ENCODE measurements at places on chromosomes 7 and 10.

DNA sequence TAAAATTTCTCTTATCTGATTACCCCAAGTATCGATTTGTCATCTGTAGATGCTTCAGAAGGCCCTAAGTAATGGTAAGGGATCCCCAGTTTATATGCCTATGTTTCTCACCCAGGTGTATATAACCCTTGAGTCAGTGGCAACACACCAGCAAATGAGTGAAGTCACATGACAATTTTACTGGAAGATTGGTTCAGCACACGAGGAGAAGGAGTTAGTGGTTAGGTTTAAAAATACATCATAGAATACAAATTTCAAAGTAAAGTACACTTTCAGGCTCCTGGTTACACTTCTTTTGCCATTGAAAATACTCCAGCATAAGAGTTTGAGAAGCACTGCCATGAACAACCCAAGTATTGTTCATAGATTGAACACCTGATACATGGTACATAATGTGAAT, 29.7 kb upstream of the CAPZA2 start:
- DNase-seq, result no peak

- DNase-seq, result no peak
Measured at GRCh38 chr7:93015101-93015778, 102.5 kb downstream of the SAMD9 start.

DNA sequence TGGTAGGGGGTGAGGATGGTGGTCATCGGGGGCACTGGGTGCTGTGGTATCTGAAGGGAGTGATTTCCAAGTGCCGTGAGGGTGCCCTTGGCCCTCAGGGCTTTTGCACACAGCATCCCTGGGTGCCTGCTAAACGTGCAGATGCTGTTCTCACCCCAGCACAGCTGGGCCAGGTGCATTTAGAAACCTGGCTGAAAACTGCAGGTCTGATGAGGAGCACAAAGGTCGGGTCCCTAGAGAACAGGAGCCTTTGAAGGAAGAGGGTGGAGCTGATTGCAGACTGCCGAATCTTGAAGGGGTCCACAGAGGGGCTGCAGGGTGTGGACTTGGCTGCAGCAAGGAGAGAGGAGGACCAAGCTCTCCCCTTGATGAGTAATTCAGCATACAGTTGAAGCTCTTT, 32.0 kb downstream of the ZMIZ1 start:
- no peak for DNase-seq

- DNase-seq, result peak; percentile 38
Measured at GRCh38 chr10:73647211-73647874, 6.1 kb upstream of the MYOZ1 start.

DNA sequence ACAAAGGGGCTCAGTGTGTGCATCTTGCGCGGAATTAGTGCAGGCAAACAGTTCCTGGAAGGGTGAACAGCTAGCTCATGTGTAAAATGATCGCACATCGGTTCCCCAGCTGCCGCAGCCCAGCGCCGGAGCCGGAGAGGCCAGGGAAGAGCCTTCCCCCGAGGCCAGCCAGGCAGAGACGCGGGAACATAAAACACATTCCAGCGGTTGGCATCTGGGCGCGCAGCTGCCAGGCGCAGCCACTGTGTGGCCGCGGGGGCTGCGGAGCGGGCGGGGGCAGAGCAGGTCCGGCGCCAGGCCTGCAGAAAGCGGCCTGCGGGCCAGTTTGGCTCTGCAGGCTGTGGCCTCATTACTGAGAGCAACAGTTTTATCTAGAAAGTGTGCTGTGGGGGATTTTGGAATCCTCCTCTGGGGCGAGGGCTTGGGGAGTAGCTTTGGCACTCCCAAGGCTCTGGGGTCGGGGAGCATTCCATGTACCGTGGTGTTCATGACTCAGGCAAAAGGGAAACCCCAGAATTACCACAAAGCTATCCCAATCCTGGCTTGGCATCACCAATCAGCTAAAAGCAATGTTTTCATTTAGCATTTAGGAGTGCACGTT, 74.3 kb downstream of the SAMD9 start:
- DNase-seq, result no peak

DNA sequence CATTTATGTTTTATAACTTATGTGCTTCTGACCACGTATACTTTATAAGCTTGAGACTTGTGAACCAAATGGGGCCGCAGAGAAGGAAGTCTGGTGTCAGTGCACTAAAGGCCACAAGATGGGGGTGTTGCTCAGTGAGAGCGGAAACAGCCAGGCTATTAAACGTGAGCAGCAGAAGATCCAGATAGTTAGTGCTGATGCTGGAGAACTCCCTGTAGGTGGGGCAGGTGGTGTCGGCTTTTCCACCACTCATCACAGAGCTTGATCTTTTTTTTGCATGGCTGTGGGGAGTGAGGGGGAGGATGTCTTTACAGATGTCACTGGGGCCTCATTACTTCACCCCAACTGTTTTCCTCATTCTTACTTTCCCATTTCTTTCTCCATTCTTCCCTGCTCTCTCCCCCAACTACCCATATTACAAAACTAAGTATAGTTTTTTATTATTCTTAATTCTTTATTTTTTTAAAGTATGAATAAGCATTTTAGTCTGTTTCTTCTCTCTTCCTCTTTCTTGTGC, 34.7 kb downstream of the ACADSB start:
- DNase-seq, result peak; percentile 23

DNA sequence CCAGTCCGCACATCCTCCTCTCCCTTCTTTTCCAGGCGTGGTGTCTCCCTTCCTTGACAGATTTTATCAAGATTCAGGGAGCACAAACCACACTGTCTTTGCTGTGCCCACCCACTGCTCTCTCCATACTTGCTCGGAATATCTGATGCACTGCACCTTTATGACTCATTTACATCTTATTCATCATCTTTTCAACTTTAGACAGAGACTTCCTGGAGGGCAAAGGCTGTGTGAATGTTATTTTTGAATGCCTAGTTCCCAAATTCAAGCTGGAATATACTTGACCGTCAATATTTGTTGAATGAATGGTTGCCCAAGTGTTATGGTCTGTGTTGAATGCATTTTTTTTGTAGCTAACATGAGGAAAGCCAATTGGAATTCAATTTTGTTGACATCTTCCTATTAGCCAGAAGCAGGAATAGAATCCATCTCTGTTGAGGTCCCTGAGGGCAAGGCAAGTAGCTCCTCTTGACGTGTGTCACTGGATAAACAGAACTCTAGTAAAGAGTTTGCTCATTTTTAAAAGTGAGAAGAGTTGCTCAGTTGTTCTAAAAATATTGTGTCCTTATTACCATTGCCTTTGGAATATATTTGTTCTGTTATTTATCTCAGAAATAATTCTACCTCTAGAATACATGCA, 95.0 kb downstream of the KLF6 start:
- DNase-seq, result no peak

DNA sequence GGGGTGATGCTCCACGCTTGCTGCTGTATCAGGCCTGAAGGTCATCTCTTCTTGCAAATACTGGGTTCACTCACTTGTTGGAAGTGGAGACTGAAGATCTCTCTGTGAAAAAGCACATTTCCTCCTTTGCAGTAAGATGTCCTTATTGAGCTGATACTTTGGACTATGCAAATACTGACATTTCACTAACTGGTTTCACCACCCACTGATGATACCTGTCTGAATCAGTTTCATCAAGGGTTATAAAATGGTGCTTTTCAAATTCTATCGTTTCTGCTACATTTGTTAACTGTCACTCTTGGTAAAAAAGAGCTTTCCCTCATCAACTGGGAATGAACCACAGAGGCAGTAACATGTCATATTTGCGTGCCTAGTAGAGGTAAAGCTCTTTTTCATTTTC, 35.5 kb downstream of the RAB19 start:
- no peak for DNase-seq

DNA sequence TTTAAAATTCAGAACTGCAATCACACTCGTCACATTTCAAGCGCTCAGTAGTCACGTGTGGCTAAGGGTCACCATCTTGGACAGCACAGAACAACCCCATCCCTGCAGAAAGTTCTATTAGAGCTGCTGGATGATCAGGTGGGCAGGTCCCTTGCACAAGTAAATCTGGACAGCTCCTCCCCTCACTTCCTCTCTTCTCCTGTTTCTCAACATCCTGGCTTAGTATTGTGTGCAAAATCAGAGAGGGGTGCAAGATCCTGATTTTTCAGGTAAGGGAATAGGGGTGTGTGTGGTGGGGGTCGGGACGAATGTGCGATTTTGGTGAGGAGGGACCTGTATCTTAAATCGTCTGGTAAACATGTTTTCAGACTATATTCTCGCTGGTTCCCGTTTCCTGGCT, at the start of gene GIMAP4:
TSS of gene GIMAP4 (plus strand) at position 222 of the 400 bp plus-strand sequence. CDS start 2,512 bp downstream, outside the sequence.
- peak; percentile 55 for DNase-seq

- no peak for DNase-seq
Measured at GRCh38 chr7:105996860-105997737, 34.0 kb downstream of the CDHR3 start.

DNA sequence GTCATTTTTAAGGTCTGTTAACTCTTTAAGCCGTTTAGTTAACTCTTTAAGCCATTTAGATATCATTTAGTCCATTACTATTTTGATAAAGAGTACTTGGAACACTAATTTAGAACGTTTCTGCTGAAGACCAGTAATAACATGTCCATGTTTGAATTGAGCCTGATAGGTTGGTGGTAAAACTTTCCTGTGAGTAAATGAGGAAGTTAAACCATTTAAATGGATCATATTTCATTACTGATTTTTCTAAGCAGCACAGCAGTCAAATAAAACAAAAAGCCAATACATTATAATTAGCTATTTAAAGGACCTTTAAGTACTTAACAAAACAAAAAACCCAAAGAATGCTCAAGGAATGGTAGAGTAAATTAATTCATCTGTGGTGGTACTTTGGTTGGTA, 29.4 kb downstream of the PHTF2 start:
- no peak for DNase-seq

DNA sequence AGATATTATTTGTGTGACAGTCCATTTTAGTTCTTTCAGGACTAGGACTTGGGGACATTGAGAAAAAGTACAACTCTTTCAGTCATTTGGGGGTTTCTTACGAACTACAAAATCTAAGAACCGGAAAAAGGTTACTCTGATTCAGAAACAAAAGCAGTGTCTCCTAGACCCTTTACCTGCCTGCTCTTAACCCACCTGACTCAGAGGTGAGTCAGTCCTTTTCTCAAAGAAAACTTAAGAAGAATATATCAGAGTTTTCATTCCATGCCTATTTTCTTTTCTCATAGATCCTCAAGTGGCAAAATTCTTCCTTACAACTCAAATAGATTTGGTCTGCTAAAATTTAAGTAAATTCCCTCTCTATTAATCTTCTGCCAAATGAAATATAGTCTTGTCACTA, 114.9 kb upstream of the PTN start:
- DNase-seq, result no peak

DNA sequence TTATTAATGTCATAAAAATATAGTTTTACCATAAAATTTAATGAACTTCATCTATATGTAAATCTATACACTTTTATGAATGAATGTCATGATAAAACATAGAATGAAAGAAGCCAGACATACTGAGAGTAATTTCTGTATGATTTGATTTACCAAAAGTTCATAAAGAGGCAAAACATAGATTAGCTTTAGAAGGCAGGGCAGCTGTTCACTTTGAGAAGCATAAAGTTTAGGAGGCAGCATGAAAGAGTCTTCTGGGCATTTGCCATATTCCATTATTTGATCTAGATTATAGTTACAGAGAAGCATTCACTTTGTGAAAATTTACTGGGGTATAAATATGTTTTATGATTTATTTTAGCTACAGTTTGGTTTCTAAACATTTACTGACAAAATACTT, 487.2 kb downstream of the ANKRD7 start:
- DNase-seq, result no peak

DNA sequence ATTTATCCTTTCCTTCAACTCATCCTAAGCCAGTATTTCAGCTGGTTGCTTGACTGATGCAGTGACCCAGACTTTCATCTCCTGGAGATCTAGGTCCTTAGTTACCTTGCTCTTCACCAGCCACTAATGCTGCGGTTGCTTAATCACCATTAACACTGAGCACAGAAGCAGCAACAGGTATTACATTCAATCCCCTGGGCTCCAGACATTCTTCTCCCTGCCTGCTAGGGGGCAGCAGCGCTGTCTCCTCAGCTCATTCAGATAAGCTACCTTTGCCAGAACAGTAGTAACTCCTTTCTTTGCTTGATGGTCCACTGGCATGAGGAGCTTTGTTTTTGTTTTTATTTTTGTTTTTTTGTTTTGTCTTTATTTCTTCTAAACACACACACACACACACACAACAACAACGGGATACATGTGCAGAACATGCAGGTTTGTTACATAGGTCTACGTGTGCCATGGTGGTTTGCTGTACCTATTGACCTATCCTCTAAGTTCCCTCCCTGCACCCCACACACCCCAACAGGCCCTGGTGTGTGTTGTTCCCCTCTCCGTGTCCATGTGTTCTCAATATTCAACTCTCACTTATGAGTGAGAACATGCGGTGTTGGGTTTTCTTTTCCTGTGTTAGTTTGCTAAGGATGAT, 1043.2 kb upstream of the C7orf33 start:
- peak; percentile 9 for DNase-seq

DNA sequence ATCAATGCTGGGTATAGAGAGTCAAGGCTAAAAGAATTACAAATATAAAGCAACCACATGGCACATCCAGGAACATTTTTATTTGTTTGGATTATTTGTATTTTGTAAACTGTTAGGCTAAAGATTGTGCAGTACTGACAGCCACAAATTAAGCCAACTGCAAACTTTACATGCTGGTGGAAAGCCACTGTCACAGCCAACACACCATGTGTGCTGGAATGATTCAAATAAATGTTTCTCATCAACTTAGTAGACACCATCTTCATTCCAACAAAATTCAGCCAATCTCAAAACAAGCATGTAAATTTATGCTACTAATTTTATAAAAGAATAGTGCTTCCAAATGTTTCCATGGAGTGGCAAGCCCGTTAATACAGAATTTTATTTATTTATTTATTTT, 211.8 kb downstream of the ELMO1 start:
- DNase-seq, result no peak

- DNase-seq, result no peak
Measured at GRCh38 chr7:128358233-128358632, 3.3 kb downstream of the PRRT4 start.

GRCh38 chr7:29565982-29566746, 2.5 kb downstream of the PRR15 start:
- DNase-seq, result no peak

DNA sequence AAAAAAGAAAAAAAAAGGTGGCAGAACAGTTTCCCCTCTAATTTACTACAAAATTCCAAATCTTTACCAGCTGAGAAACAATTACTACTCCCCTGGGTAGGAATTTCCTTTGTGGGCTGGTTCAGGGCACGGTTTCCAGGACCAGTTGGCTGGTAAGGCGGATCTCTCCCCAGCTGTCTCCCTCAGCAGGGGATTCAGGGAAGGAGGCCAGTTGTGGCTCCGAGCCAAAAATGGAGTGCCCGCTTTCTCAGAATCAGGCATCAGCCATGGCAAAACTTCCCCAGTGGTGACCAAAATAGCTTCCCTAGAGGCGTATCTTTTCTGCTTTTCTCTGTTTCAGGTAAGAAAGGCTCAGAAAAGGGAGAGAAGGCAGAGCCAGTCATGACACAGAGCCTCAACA, 91.2 kb downstream of the ZNF22 start:
- no peak for DNase-seq
